ENCODE measurements at places on chromosomes 7 and 10. TPM values are rescaled to one million over a fixed set of nuclear protein-coding genes. Genes with fewer than 3 reads are reported as not detected.

GRCh38 chr7:129108581-129108980, 35.9 kb upstream of the TSPAN33 start:
- DNase-seq = no peak
- H3K27me3 ChIP-seq = no peaks in the 10 kb centered on the region
- no peak overlapping the region for H3K27ac ChIP-seq
- no peaks in the 10 kb centered on the region for H3K4me1 ChIP-seq
- H3K36me3 ChIP-seq = no peaks in the 10 kb centered on the region

- H3K27ac ChIP-seq = no peak overlapping the region
- H3K27me3 ChIP-seq = no peaks in the 10 kb centered on the region
- H3K4me3 ChIP-seq = no peak overlapping the region
- DNase-seq = no peak
- H3K36me3 ChIP-seq = no peaks in the 10 kb centered on the region
These were observed 113.6 kb downstream of the LSMEM1 start for GRCh38 chr7:112594397-112594796.

DNA sequence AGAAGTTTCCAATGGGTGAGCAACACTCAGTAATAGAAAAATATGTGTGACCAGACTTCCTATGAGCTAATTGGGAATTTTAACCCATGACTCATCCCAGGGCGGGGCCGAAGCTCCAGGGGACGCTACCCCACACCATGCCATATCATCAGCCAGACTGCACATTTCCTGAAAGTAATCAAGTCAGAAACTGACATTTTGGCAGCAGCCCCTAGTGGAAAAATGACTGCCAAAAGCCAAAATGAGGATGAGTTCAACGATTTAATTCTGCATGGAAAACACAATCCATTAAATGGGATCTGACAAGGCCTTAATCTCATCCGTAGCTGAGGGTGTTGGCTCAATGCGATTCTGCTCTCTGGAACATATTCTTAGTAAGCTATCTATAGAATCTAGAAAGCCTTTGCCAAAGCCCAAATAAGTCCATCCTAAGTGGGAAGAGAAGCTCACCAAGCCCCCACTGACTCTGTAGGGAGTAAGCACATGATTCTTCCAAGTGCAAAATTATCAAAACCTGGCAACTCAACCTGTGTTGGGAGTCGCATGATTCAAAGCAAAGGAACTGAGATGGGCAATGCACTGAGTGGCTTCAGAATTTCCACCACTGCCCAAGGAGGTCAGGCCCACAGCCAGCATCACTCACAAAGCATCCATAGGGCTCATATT, 93.1 kb upstream of the PDE1C start:
- DNase-seq = peak; percentile 80
- H3K4me3 ChIP-seq = no peak overlapping the region
- H3K27ac ChIP-seq = peak overlapping the region; percentile 78

DNA sequence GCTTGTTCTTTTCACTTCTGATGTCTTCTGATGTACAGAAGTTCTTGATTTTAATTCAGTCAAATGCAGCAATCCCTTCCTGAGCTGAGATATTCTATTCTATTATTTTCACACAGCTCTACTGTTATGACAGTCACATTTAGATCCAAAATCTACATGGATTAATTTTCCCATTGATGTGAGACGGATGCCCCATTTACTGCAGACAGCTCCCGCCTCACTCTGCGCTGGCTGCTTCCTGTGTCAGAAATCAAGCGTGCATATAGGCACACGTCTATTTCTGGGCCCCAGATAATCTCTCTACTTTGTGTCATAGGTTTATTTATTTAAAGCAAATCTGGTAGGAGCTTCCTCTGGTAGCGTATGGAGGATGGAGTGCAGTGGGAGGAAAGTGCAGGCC, 6.7 kb downstream of the BNIP3 start:
- peaks cover 35% of the 10 kb centered on the region for H3K36me3 ChIP-seq
- no peaks in the 10 kb centered on the region for H3K27me3 ChIP-seq
- peak; percentile 12 for DNase-seq
- no peaks in the 10 kb centered on the region for H3K4me1 ChIP-seq

- H3K4me3 ChIP-seq = no peak overlapping the region
- H3K27ac ChIP-seq = no peak overlapping the region
- no peaks in the 10 kb centered on the region for H3K27me3 ChIP-seq
These were observed 74.0 kb upstream of the TRIL start for GRCh38 chr7:29032146-29032545.

GRCh38 chr7:17376595-17376994, 78.1 kb downstream of the AHR start:
- H3K4me1 ChIP-seq = peaks cover 32% of the 10 kb centered on the region
- H3K27me3 ChIP-seq = no peaks in the 10 kb centered on the region
- no peak overlapping the region for H3K27ac ChIP-seq
- no peak overlapping the region for H3K4me3 ChIP-seq
- H3K36me3 ChIP-seq = no peaks in the 10 kb centered on the region

- no peak overlapping the region for H3K27ac ChIP-seq
- no peaks in the 10 kb centered on the region for H3K4me1 ChIP-seq
- H3K4me3 ChIP-seq = no peak overlapping the region
- no peak for DNase-seq
- H3K36me3 ChIP-seq = no peaks in the 10 kb centered on the region
These were observed 69.6 kb upstream of the GATA3 start for GRCh38 chr10:7984896-7985295.

DNA sequence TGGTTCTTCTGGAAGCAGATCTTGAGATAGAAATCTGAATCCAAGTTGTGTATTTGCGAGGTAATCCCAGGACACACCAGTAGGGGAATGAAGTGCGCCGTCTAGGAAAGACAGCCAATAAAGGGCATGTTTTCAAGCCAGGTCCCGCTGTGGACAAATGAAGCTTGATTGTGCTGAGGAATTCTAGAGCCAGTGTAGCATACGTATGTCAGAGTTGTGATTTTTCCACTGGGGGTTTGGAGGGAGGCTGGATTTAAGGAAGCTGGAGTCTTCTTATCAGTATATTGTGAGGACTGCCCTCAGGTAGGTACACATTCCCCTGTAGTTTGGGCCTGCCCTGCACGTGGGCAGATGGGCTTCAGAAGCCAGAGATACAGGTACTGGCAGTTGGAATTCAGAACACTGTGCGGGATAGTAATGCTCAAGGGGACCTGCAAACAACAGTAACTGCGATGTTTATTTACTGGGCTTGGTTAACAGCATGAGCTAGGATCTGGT, 50.9 kb downstream of the GALNT11 start:
- no peak overlapping the region for H3K27ac ChIP-seq
- H3K4me1 ChIP-seq = no peaks in the 10 kb centered on the region
- no peak for DNase-seq
- H3K4me3 ChIP-seq = no peak overlapping the region

Gene NPC1L1
- not detected for total RNA-seq

Gene USP54
- 172 TPM for total RNA-seq

Gene COBL
- total RNA-seq = 0.11 TPM

Gene DDX21
- total RNA-seq = 26.5 TPM

Gene NOS3
- total RNA-seq = 185 TPM

Gene PLPP4
- total RNA-seq = not detected

Gene PCGF6
- total RNA-seq = 9.7 TPM

Measured in ascending aorta (tissue), 2 donors.